ENCODE measurements at places on chromosomes 11 and 22.

GRCh38 chr11:59894616-59895015 lies 16.0 kb downstream of the OOSP3 start:
- DNase-seq, result no peak

GRCh38 chr11:46296528-46297448 lies 19.3 kb downstream of the CREB3L1 start:
- DNase-seq, result peak; percentile 99

- DNase-seq, result no peak
These were observed 9.9 kb upstream of the NUP160 start for GRCh38 chr11:47857892-47858543.

- peak; percentile 55 for DNase-seq
These were observed 88.1 kb upstream of the ARHGAP32 start for GRCh38 chr11:129280027-129280811.

DNA sequence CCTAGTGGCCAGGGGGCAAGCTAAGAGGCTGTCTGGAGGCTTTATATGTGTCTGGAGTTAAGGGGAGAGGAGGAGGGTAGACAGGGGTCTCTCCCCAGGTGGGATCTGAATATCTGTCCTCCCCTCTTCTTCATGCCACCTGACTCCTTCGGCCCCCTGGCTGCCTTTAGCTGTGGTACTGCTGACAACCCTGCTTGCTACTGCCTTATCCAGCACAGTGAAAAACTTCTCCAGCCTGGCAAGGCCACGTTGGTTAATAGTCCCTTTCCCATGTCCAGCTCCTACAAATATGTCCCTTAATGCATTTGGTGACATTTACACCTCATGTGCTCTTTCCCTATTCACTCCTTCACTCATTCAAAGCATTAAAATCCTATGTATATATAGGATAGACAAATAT lies 42.4 kb upstream of the NNMT start:
- DNase-seq, result no peak

DNA sequence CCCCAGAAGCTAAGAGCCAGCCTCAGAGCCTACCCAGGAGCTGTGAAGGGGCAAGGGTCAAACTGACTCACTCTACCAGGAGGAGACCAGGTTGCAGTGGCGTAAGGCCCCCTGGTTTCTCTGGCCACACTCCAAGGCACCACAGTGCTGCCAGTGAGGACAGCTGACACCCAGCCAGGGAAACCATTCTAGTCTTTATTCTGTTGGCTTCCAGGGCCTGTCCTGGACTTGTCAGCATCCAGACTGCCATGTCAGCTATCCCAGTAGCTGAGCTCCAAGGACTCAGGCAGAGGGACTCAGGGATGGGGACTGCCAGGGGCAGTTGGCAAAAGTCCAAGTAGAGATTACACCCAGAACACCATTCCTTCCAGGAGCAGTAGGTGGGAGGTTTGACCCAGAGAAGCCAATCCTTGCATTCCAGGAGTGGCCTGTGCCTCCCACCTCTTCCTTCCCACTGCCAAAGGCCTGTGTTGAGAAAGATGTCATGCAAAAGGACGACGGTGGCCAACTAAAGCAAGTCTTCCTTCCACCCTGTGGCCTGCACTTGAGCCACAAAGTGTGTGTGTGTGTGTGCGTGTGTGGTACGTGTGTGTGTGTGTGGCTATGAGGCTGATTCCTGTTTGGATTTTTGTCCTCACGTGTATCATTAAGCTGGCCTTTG lies 3.6 kb upstream of the MAPK8IP1 start:
- DNase-seq, result no peak

GRCh38 chr11:93904716-93905115 lies 54.3 kb upstream of the VSTM5 start:
- no peak for DNase-seq

DNA sequence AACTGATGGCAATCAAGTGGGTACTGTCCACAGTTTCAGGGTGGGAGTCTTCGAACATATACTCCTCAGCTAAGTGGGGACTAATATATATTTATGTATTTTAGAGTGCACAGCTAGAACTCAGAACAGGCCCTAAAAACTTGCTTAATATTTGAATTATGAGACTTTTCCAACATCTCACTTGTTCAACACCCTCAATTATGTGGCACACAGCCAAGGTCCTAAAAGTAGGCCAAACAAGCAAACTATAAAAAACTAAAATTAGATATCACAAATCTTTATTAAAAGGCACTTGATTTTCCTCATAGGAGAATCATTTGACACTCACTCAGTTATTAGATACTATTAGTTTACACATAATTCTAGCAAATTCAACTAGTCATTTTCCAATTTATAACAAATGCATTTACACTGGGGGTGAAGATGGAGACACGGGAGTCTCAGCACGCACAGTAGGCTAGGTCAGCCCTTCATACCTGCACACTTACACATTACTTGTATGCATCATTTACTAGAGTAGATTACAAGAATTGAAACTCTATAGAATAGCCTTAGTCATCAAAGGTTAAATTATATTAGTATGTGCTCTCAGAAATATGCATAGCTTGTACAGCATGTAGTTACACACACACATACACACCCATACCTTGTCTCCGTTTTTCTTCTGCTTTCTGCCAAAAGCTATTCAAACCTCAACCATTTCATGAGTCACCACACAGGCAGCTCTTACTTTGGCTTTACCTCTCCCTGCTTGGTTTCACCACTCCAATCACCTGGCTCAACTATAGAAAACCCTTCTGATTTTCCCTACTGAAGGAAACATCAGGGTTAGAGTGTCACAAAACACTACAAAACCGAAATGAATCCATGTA lies 171.5 kb downstream of the SBF2 start:
- DNase-seq, result peak; percentile 77

DNA sequence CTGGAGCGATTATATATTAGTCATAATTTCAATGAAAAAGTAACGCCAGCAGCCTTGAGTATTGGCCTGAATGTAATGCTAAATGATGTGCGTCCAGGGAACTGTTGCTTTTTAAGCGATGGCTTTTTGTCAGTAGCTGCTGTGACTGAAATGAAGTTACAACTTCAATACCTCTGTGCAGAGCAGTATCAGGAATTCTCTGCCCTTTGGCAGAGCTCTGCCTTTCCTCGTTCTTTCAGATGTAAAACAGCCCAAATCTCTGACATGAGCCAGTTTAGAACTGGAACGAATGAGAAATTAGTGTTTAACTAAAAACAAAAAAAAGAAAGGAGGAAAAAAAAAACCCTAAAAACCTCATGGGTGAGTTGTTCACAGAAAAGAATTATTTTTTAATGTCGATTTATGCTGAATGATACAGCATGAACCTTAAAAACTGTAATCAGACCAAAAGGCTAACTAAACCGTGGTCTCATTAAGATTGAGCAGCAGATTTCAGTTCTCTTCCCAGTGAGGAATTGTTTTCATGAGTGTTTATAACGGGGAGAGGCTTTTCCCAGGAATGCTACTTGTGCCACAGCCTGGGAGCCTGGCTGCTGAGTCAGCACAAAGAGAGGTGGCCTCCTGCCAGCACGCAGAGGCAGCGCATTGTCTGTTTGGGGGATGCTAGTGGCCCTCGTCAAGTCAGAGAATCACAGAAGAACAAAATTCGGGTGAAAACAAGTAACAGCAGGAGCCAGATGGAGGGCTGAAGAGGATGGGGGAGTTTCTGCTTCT lies 146.2 kb upstream of the RASSF10 start:
- DNase-seq, result peak; percentile 89

DNA sequence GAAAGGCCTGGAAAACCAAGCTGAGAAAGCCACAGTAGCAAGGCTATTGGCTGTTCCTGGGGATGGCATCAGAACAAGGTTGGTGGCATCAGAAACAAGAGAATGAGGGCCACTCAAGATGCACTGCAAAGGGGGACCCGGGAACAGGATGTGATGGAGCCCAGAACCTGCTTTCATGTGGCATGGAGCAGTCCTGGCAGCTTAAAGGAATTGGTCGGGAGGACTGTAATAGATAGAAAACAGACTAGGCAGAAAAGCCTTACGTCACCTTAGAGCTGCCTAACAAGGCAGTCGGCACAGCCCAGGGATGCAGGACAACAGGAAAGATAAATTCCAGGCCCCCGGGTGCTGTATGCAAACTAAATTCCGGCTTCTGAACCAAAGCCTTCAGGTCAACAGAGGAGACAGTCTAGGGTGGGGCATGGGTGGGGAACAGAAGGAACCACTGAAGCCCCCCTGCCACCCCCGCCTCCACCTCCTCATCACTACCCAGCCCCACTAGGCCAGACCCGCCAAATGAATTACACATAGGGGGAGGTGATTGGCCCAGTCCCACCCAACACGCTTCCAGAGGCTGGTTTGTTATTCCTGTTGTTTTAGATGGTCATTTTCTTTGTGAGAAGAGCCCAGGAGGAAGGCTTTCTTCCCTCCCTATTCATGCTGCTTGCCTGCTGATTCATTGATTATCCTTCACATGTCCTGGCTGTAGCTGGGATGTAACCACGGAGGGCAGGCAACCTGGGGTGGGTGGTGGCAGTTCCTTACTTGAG lies 25.7 kb upstream of the LRRC55 start:
- DNase-seq, result peak; percentile 96

DNA sequence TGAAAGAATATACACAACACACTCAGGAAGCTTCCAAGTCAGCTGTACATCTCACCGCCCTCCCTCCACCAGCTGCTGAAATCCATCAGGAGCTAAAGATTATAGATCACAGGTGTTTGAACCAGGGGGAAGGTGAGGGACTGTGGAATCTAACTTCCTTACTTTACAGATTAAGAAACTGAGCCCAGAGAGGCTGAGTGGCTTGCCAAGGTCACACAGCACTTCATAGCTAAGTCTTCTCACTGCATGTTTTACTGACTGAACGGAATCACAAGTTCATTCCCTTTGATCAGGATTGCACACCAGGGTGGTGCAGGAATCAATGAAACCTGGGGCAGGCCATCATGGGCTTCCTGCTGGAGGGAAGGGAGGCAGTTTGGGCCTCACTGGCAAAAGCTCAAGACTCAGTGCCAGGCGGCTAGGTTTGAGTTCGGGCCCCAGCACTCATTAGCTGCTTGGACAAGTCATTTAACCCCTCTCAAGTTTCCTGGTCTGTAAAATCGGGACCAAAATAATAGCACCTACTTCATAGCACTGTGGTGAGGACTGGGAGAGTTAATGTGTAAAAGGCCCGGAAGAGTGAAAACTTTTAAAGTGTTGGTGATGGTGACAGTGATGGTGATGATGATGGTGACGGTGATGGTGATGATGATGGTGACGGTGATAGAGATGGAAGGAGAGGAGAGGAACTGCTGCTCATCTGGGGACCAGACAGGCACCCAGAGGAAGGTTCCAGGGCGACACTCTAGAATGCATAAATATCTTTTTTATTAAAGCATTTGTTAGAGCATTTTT lies 8.2 kb downstream of the CD5 start:
- DNase-seq, result no peak

DNA sequence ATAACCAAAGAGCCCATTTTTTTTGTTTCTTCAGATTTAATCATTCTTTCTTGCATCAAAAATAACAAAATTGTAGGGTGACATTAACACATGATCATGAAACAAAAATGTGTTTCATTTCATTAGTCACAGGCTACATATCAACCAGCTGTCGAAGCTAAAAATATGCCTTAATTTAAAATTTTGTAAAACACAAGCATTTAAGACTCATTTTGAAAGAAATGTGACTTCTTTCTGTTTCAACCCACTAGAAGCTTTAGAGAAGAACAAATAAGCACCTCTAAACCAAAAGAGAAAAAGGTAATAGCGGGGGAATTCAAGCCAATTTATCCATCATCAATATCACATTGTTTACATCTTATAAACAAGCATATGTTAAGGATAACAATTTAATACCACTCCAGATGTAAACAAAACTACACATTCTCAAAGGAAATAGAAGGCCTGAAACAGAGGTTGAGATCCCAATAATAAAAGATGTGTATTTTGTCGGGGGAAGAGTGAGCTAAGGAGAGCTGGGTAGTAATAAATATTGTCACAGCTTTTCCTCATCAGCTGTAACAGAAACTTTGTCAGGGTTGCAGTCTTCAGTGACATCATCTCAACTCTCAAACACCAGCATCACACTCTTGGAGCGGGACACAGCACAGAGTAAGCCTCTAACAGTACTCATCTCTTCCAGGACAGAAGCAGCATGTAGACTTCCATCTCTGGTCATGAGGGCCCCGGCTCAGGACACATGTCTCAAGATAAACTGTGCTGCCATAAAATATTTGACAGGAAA lies 42.0 kb downstream of the ALG9 start:
- no peak for DNase-seq

- DNase-seq, result no peak
These were observed 48.3 kb downstream of the MYH9 start for GRCh38 chr22:36339171-36340065.

GRCh38 chr11:120284272-120284671 lies 40.8 kb upstream of the TLCD5 start:
- DNase-seq, result no peak
